Stimulated activated CD4-positive, alpha-beta T cell treated with anti-CD3 and anti-CD28 coated beads, Interleukin-15, amount 100 ng/mL, for 1 hour (primary cell): ENCODE measurements at places on chromosomes 7 and 10.

DNA sequence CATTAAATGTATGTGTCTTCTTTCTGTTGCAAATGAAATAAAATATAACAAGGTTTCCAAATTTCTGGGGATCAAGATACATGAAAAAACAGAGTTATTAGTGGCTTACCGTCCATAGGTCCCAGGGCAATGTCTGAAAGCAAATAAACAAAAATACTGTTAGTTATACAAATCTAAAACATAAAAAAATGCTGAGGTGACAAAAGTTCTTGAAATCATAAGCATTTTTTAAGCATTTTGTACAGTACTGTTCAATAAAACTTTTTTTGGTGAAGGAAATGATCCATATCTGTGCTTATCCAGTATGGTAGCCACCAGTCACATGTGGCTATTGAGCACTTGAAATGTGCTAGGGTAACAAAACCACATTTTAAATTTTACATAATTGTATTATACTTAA lies 158.6 kb upstream of the TARP start:
- DNase-seq = no peak

DNA sequence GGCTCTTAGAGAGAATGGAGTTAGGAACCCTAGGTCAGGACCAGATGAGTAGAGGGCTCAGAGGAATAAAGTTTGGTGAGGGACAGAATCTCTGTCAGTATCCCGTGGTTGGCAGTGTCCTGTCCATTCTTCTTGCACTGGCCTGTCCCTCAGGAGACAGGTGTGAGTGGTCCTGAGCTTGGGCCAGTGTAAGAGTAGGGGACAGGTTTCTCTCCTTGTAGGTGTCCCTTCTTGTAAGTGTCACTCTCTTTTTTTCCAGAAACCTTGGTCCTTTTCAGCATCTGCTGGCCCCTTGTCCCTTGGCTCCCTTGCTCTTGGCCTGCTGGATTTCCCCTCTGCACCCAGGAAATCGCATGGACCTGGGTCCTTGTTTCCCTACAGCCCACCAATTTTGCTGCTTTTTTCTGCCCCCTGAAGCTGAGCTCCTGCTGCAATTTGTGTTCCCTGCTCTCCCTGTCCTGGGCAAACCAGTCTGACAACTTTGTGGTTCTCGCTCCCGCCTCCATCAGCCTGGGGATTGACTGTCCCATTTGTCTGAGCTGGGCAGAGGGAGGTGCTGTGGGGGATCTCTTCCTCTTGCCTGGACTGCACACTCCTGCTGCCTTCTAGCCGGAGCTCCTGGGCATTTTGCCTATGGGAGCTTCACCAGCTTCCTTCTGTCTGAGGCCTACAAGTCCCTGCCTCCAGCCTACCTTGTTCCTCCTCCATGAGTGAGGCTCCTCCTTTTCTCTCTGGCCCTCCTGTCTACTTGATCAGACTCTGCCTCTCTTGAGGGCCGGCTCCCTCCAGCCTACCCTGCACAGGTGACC lies 6.5 kb downstream of the TSPAN14 start:
- no peak for DNase-seq

- no peak for DNase-seq
Observed at GRCh38 chr10:17685233-17685840, 41.4 kb downstream of the STAM start.

DNA sequence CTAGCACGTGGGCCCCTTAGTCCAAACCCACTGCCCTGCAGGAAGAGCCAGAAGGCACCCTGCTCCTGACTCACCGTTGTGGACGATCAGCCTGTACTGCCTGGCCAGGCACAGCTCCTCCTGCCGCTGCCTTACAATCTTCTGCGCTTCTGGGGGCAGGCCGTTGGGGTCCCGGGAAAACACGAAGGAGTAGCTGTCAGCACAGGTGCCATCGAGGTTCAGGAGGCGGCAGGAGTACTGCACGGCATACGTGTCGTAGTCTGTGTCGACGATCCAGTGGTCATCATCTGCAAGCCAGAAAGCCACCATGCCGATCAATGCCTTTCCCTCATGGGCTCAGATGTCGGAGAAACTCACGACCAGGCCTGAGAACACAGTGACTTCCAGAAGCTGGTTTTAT lies 7.3 kb downstream of the RBP4 start:
- DNase-seq = no peak

GRCh38 chr7:1163121-1163520 lies 3.1 kb upstream of the ZFAND2A start:
- DNase-seq = no peak

GRCh38 chr7:36777062-36777461 lies 52.8 kb upstream of the AOAH start:
- DNase-seq = no peak

- DNase-seq = no peak
Observed at GRCh38 chr7:127066974-127067373, 185.8 kb downstream of the GRM8 start.

DNA sequence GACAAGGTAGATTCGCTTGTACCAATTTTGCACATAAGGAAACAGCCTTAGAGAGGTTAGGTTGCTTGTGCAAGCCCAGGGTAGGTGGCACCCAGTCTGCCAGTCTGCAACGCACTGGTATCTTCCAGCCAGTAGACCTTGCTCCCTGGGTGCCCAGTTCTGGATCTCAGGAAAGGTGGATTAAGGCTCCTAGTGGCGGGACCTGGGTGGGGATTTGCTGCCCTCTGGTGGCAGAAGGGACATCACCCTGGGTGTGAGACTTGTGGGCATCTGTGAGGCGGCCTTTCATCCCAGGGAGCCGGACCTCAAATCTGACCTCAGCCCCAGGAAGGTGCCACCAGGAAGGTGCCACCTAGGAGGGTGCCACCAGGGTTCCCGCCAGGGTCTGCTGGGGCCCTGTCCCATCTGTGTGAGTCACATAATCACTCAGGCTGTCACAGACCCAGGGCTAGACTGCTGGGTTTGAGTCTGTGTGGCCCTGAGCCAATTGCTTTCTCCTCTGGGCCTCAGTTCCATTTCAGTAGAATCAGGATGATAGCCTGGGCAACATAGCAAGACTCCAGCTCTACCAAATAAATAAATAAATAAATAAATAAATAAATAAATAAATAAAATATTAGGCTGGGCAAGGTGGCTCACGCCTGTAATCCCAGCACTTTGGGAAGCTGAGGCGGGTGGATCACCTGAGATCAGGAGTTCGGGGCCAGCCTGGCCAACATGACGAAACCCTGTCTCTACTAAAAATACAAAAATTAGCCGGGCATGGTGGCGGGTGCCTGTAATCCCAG lies 5.3 kb upstream of the PRKRIP1 start:
- peak; percentile 42 for DNase-seq

DNA sequence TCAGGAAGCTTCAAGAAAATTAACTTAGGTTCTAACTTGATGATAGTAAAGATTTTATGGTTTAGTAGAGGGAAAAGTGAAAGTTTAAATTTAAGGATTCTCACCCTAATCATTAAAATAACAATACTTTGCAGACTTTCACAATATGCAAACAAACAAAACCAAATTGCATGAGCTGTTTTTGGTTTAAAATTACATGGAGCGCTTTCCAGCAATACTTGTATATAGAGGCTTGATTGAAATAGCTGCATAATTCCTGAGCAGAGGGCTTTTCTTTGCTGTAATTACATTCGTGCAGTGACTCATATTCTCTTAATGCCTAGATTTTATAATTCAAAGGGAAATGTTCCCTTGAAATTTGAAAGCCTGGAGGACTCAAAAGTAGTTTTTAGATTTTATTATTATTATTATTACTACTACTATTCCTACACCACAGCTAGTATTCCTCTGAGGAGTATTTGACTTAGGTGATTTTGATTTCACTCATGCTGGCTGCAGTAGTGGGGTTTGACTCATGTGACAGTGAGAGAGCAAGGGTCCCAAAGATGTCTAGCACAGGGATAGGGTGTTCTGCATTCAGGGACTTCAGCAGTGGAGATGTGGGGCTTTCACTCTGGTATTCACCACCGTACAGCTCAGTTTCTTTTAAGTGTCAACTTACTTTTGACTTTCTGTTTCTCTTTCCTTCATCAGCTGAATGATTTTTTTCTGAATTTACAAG lies 138.1 kb downstream of the ADAM22 start:
- no peak for DNase-seq

GRCh38 chr7:88184848-88185304 lies 35.0 kb downstream of the SRI start:
- DNase-seq = no peak

GRCh38 chr10:33477291-33478088 lies 143.0 kb upstream of the NRP1 start:
- DNase-seq = no peak

GRCh38 chr7:3937605-3938004 lies 636.6 kb downstream of the SDK1 start:
- DNase-seq = no peak

GRCh38 chr10:43292755-43293676 lies 26.2 kb upstream of the RASGEF1A start:
- DNase-seq = no peak

- DNase-seq = no peak
Observed at GRCh38 chr7:132023466-132023865, 467.0 kb upstream of the PODXL start.

- DNase-seq = peak; percentile 19
Observed at GRCh38 chr10:77837248-77837924, 89.2 kb downstream of the DLG5 start.

- DNase-seq = no peak
Observed at GRCh38 chr7:68604541-68604940, 993.7 kb upstream of the AUTS2 start.

- no peak for DNase-seq
Observed at GRCh38 chr7:111357691-111358090, 204.6 kb downstream of the IMMP2L start.

DNA sequence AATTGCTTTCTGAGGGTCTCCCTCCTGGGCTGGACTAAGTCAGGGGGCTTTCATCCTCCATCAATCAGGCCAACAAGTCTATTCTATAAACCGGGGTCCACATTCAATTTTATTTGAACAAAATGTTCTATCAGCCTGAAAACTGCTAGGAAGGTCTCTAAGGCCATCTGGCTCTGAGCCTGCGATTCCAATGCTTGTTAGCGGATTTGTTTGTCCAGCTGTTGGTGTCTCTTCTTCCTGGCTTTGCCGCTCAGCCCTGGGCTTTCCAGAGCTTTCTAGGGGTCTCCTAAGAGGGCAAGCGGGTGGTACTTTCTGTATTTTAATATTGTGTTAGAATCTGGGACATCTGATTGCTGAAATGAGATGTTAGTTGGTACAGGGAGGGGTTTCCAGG lies 136.7 kb downstream of the VIPR2 start:
- no peak for DNase-seq

- no peak for DNase-seq
Observed at GRCh38 chr10:76337641-76338040, 906.2 kb downstream of the LRMDA start.

DNA sequence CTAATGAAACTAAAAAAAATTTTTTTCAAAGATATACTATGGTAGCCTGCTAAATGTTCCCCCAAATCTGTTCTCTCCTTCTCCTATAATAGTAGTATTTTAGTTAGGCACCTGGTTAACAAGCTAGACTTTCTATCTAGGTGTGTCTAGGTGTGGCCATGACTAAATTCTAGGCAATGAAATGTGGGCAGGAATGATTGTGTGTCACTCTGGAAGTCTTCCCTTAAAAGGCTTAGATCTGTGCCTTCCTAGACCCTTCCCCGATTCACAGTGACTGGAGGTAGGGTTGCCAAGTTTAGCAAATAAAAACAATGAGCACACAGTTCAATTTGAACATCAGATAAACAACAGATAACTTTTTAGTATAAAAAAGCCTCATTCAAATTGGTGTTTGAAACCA lies 8.3 kb upstream of the ARHGAP21 start:
- DNase-seq = no peak

DNA sequence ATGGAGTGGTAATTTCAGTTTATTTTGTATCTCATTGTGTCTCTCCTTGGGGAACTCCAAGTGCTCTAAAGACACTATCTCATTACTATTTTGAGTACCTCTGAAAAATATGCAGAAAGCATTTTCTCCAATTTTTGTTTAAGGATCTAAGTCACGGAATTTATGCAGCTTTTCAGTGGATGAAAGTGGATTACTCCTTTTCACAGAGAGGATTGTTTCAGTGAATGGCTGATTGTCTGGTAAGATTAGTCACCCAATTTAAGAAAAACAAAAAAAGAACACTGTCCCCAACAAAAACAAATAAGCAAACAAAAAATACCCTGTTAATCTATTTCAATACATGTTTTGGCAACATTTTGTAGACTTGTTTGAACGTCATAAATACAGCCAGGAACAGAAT lies 338.3 kb upstream of the TEX47 start:
- no peak for DNase-seq

- DNase-seq = no peak
Observed at GRCh38 chr7:53638517-53638916, 603.1 kb downstream of the POM121L12 start.

GRCh38 chr10:17965649-17966235 lies 14.0 kb downstream of the SLC39A12 start:
- DNase-seq = no peak

DNA sequence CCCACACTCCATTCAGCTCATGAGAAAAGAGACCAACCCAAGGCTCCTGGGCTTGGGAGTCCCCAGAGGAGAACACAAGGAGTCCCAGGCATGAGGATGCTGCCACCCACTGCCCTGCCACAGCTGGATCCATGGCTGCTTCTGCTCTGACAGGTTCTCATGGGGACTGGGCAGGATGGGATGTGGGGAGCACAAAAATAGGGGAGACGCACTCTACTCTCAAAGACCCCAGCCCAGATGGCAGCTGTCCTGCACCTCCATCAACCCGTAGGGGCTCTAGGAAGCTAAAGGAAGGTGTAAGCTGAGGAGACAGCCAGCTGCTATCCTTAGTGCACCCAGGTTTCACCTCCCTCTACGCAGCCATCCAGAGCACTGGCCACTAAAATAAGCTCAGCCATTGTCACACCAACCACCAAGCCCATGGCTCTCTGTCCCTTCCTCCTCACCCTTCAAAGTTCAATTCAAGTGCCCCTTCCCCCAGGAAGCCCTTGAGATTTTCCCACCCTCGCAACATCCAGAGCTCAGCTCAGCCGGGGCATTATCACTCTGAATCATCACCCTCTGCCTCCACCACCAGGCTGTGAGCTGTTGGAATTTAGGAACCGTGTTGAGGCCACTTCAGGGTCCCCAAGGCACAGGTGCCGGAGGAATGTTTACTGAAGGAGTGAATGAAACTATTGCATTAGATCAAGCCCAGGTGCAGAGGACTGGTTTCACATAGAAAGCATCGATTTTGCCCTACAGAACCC lies 142.1 kb downstream of the GRID1 start:
- no peak for DNase-seq

GRCh38 chr7:137996386-137996851 lies 5.5 kb downstream of the CREB3L2 start:
- DNase-seq = no peak

- DNase-seq = no peak
Observed at GRCh38 chr7:44063894-44064651, 1.3 kb downstream of the PGAM2 start.

DNA sequence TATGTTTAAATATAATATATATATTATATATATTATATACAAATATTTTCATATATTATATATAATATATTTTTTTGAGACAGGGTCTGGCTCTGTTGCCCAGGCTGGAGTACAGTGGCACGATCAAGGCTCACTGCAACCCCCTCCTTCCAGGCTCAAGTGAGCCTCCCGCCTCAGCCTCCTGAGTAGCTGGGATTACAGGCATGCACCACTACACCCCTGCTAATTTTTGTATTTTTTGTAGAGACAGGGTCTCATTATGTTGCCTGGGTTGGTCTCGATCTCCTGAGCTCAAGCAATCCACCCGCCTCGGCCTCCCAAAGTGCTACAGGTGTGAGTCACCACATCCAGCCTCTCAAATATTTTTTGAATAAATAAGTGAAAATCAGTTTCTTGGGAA lies 215.5 kb downstream of the GATA3 start:
- DNase-seq = no peak
